ENCODE measurements at places on chromosomes 7 and 10.

DNA sequence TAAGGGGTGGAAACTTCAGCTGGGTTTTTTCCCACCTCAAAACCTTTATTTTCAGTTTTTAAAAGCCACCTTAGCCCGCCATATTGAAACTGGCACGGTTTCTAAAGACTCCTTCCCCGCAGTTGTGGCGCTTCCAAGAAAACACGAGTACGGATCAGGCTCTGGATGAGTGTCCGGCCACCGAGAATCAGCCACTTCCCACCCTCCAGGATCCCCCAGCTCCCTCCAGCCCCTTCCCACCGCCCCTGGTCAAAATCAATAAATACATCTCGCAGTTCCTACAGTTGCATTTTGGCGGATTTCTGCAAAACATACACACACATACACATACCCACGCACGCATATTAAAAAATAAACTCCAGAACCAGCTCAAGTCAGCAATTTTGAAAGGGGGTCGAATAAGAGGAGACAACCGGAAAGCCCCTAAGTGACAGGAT lies 1.1 kb downstream of the SFMBT2 start:
- DNase-seq, result peak; percentile 32

- no peak for DNase-seq
Observed at GRCh38 chr7:80370587-80370986, 141.3 kb downstream of the GNAT3 start.

DNA sequence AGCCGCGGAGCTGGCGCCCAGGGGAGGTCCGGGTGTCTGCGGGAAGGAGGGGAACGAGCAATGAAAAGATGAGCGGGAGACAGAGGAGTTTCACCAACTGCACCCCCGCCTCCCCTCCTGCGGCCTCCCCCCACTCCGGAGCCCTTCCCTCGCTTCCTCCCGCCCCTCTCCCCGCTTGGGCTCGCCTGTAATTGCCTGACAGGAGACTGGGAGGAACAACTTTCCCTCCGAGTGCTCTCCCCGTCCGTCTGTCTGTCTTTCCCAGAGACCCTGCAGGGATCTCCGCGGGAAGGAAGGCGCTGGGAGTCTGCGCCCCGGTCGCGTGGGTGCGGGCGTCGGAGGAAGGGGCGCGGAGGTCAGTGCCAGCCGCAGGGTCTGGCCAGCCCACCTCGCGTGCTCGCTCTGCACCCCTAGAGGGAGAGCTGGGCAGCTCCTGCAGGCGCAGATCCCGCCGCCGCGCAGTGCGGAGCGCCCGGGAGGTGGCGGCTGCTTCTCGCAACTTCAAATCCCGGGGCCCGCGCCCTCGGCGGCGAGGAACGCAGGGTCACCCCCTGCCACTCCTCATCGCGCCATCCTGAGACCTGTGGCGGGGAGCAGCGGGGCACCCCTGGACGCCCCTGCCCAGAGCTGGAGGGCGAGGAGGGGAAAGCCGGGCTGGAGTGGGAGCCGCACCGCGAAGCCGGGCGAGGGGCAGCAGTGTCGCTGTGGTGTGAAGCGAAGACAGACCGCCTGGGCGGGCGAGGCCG lies 511 bp upstream of the NRP1 start:
- DNase-seq, result peak; percentile 42

DNA sequence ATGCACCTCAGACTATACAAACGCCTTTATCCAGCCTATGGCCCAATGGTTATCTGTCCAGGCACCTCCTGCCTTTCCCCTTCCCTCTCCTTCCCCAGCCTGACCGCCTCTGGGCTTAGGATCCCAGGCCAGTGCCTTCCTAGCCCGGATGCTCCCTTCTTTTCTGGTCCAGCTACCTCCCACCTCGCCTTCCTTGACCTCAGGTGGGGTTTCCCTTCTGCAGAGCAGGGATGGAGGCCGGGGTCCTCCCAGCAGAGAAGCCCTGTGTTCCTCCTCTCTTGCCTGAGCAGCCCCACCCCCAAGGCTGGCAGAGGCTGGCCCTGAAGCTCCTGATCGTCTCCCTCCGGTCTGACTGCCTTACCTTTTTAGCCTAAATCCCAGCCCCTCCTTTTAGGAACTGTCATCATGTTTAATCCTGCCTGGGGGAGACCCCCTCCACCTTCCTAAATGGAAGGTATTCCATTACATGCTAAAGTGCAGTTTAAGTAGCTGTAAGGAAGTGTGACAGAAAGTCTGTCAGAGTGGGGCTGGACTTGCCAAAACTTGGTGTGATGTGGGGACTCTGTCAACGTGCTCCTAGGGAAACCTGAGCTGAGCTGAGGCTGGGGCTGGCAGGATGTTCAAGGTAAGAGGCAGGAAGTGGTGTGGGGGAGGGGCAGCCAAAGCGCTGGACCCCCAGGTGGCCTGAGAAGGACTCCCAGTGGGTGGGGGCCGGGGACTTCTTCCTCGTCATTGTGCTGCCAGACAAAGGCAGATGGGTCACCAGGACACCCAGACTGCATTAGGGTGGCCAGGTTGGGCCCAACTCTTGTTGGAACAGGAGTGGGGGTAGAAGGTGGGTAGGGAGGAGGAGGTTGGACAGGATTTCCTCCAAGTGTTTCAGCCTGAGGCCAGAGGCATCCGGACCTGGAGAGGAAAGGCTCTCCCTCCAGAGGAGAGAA lies 39.5 kb downstream of the LBX1 start:
- no peak for DNase-seq

DNA sequence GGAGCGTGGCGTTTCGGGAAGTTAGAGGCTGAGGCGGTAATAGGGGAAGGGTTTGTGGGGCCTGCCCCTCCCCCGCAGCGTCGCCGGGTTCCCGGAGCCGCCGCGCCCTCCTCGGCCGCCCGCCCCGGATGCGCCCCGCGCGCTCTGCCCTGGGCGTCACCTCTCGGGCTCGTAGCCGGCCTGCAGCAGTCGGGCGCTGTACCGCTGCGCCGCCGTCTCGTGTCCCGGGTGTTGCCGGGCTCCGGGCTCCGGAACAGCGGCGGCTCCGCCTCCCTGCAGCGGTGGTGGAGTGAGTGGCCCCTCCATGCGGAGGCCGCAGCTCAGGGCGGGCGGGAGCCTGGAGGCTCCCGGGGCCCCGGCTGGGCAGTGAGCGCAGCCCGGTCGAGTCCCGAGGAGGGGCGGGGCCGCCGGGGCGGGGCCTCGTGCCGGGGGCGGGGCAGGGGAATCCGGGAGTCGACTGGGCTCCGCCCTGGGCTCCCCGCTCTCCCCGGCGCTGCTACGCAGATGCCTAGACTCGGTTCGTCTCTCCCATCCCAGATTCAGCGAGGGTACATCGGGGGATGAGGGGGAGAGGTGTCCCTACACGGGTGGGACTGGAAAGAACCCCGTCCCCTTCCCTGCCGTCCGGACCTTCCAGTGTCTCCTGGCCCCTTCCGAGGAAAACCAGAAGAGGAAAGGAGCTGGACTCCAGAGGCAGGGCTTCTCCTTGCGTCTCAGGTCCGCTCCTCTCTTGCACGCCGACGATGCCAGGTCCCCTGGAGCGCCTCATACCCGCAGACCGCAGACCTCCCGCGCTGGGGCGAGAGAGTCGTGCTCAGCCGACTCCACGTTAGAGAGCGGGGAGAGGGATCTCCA lies at the start of gene IMPDH1:
Gene IMPDH1 (minus strand): TSS at position 387 of the 855 bp plus-strand sequence. CDS start 81 bp downstream, at position 306.
- peak; percentile 84 for DNase-seq

DNA sequence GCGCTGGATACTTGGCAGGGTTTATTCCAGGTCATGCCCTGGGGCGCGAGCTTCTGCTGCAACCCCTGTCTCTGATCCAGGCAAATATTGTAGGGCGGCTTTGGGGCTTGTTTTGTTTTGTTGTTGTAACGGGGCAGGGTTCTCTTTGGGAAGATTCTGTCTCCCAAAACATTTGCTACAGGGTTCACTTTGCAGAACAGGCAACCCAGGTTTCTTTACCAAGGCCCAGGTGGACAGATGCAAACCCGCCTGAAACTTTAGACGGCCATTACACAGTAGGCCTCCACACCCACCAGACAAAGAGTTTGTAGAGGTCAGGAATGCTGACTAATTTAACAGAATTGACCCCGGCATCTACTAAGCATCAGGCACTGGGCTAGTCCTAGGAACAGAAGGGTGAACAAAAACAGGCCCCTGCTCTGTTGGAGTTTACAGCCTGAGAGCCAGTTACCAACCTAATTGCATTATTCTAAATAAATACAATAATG lies 567 bp upstream of the CDCA7L start:
- DNase-seq, result no peak

DNA sequence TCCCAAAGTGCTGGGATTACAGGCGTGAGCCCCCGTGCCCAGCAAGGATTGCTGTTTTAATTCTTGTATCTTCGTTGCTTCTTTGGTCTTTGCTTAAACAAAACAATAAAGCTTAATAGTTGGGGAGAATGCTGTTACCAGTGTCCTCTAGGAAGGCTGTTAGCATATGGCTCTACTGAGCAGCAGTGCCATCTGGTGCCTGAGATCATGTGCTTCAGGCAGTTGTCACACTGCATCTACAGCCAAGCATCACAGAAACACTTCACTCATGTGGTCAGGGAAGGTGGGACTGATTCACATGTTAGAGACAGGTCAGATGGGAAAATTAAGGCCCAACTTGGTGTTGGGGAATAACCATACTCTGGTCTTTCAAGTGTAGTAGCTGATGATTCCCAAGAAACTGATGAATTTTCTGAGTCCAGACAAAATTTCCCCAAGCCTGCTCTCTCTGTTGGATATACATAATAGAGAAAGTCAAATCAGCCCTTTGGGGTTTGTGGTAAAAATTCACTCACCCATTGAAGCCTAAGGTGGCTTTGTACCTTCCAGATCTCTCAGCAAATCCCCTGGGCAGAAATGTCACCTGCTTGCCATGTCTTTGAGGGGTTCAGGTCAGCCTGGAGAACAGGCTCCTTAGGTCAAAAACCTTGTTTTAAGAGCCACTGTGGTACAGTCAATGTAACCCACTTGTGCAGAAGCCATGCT lies 28.4 kb downstream of the UBE2D4 start:
- DNase-seq, result no peak

GRCh38 chr7:94823947-94824346 lies 83.4 kb upstream of the PPP1R9A start:
- DNase-seq, result no peak

- DNase-seq, result no peak
Observed at GRCh38 chr10:19096501-19097073, 48.0 kb downstream of the MALRD1 start.

GRCh38 chr7:76232698-76233097 lies 31.0 kb downstream of the SRRM3 start:
- no peak for DNase-seq

- DNase-seq, result no peak
Observed at GRCh38 chr10:118980135-118980865, 49.2 kb upstream of the NANOS1 start.

GRCh38 chr10:21399392-21400035 lies 126.0 kb downstream of the SKIDA1 start:
- DNase-seq, result no peak

DNA sequence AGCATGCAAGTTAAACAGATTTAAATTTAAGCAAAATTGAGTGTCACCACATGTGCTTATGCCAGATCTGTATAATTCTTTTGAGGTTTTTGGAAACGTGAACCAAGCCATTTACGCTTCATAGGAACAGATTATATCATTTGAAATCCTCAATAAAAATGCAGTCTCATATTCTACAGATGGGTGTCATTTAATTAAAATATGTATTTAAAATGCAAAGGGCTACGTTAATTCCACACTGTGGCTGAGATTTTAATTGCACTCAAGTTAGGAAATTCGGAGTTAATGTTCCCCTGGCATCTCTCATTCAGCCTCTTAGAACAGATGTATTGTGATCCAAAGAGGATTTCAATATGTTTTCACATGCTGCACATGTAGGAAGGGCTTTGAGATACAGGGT lies 164.5 kb upstream of the LRGUK start:
- no peak for DNase-seq
